Transverse colon (tissue), 4 donors: ENCODE measurements at places on chromosomes 3 and 15. TPM values are rescaled to one million over a fixed set of nuclear protein-coding genes. Genes with fewer than 3 reads are reported as not detected.
A peak's percentile ranks its signal among the peaks of the same experiment; 100 is the strongest.

Gene PLSCR4
- total RNA-seq: 28.4 TPM

Gene IGDCC3
- total RNA-seq: not detected

Gene CTXN2
- total RNA-seq: not detected

GRCh38 chr15:67144609-67145311 is 79.4 kb downstream of the SMAD3 start:
- H3K4me3 ChIP-seq: no peak overlapping the region
- H3K27me3 ChIP-seq: no peaks in the 10 kb centered on the region
- peak overlapping the region; percentile 86 for H3K27ac ChIP-seq
- peaks cover 50% of the 10 kb centered on the region for H3K4me1 ChIP-seq
- DNase-seq: no peak

DNA sequence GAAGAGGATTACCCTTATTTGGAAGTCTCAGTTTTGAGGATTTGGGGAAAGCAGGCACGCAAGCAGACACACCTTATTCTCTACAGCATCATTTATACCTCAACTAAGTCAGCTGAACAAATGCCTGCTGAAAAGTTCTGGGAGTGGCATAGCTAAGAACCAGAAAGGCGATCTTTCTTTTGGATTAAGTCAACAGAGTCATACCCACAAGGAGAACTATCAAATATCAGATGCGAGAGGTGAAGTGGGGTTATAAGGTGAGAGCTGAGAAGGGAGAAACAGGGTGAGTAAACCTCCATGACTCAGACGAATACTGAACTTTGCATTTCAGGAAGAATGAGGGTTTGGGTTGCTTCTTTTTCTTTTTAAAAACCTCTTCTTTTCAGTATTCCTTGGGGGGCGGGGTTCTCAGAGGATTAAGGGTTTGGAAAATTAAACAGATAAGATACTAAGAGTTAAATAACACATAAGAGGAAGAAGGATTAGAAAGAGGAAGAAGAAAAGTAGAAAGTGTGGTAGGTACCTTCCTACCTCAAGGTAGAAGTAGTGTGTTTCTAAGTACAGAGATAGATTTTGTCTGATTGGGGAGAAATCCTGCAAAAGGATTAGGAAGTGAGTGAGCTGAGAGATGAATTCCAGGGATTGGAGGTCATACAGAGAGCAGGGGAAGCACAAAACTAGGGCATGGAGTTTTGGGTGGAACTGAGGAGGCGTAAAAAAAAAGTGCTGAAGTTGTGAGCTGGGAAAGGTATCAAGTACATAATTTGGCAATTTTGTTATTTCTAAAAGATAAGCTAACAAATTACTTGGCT is 41.3 kb upstream of the ICE2 start:
- no peaks in the 10 kb centered on the region for H3K4me1 ChIP-seq
- no peaks in the 10 kb centered on the region for H3K27me3 ChIP-seq

DNA sequence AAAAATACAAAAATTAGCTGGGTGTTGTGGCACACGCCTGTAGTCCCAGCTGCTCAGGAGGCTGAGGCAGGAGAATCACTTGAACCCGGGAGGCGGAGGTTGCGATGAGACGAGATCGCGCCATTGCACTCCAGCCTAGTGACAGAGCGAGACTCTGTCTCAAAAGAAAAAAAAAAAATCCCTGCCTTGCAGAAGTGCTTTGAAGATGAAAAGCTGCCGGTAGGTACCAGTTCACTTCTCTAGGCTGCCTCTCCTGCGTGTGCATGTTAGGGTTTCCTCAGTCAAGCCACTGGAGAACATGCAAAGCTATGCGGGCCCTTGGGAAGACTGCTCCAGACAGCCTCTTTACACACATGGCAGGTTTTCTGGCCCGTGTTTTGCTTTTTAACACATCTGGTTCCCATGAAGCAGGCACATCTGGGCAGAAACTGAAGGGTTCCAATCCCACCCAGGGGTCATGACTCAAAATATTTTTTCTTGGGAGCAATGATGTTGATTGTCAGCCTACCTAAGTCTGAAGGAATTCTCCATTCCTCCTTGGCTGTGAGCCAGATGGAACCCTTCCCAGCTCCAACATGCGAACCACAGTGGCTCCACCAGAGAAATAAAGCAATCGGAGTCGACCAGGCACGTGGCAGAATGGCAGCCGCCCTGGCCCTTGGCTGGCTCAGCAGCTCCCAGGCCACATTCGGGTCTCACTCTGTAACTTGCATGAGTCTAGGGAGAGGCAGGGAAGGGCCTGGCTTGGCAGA is 29.6 kb downstream of the MGLL start:
- H3K27me3 ChIP-seq: no peaks in the 10 kb centered on the region
- H3K4me1 ChIP-seq: peaks cover 51% of the 10 kb centered on the region
- peak; percentile 68 for DNase-seq
- no peak overlapping the region for H3K4me3 ChIP-seq
- H3K27ac ChIP-seq: peak overlapping the region; percentile 85

- no peak overlapping the region for H3K27ac ChIP-seq
- no peaks in the 10 kb centered on the region for H3K4me1 ChIP-seq
- H3K36me3 ChIP-seq: no peaks in the 10 kb centered on the region
- DNase-seq: no peak
- no peak overlapping the region for H3K4me3 ChIP-seq
- H3K27me3 ChIP-seq: no peaks in the 10 kb centered on the region
Observed at GRCh38 chr3:46576-46975, 150.0 kb upstream of the CHL1 start.

GRCh38 chr3:59271971-59272370 is 222.1 kb upstream of the CFAP20DC start:
- H3K27me3 ChIP-seq: no peaks in the 10 kb centered on the region
- H3K27ac ChIP-seq: no peak overlapping the region
- no peaks in the 10 kb centered on the region for H3K4me1 ChIP-seq
- no peaks in the 10 kb centered on the region for H3K36me3 ChIP-seq
- DNase-seq: no peak
- H3K4me3 ChIP-seq: no peak overlapping the region

GRCh38 chr15:85062560-85062959 is 80.9 kb downstream of the PDE8A start:
- no peak overlapping the region for H3K27ac ChIP-seq
- no peak for DNase-seq
- no peaks in the 10 kb centered on the region for H3K36me3 ChIP-seq
- no peaks in the 10 kb centered on the region for H3K4me1 ChIP-seq

DNA sequence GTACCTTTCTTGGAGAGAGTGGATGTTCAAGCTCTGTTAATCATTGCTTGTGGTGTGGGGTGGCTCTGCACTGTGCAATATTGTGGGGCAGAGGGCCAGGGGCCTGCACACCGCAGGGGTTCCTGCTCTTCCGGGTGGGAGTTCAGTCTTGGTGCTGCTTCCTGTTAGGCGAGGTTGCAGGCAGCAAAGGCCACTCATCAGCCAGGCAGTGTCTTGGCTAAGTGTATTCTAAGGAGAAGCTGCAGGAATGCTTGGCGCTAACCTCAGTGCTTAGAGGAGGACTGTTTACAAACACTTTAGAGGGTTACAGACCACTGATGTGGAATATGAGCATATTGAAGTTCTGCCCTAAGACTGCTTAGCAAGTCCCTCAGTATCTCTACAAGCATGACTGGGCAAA is 81.7 kb downstream of the CEP63 start:
- no peak for DNase-seq
- no peak overlapping the region for H3K4me3 ChIP-seq
- no peaks in the 10 kb centered on the region for H3K36me3 ChIP-seq
- H3K27ac ChIP-seq: no peak overlapping the region

GRCh38 chr3:58214484-58215316 is 3.9 kb upstream of the DNASE1L3 start:
- H3K27me3 ChIP-seq: no peaks in the 10 kb centered on the region
- no peaks in the 10 kb centered on the region for H3K4me1 ChIP-seq
- no peak overlapping the region for H3K4me3 ChIP-seq
- H3K27ac ChIP-seq: no peak overlapping the region

GRCh38 chr3:111858642-111859041 is 423 bp upstream of the PHLDB2 start:
- no peak for DNase-seq
- peaks cover 10% of the 10 kb centered on the region for H3K27me3 ChIP-seq
- peak overlapping the region; percentile 63 for H3K4me3 ChIP-seq

GRCh38 chr3:194828116-194828515 is 142.4 kb downstream of the FAM43A start:
- peaks cover 3% of the 10 kb centered on the region for H3K4me1 ChIP-seq
- DNase-seq: no peak
- H3K36me3 ChIP-seq: no peaks in the 10 kb centered on the region
- no peaks in the 10 kb centered on the region for H3K27me3 ChIP-seq
- no peak overlapping the region for H3K4me3 ChIP-seq

GRCh38 chr3:85979034-85979433 is 1011.9 kb downstream of the VGLL3 start:
- no peaks in the 10 kb centered on the region for H3K4me1 ChIP-seq
- H3K4me3 ChIP-seq: no peak overlapping the region
- no peak overlapping the region for H3K27ac ChIP-seq
- no peaks in the 10 kb centered on the region for H3K36me3 ChIP-seq

GRCh38 chr3:71045917-71046282 is 537.6 kb downstream of the FOXP1 start:
- peak overlapping the region; percentile 86 for H3K27ac ChIP-seq
- no peak overlapping the region for H3K4me3 ChIP-seq
- peaks cover 71% of the 10 kb centered on the region for H3K4me1 ChIP-seq
- H3K36me3 ChIP-seq: no peaks in the 10 kb centered on the region
- DNase-seq: no peak

GRCh38 chr15:50234764-50235163 is 30.8 kb downstream of the HDC start:
- H3K36me3 ChIP-seq: no peaks in the 10 kb centered on the region
- no peak overlapping the region for H3K4me3 ChIP-seq
- DNase-seq: no peak
- H3K4me1 ChIP-seq: no peaks in the 10 kb centered on the region
- H3K27me3 ChIP-seq: no peaks in the 10 kb centered on the region

DNA sequence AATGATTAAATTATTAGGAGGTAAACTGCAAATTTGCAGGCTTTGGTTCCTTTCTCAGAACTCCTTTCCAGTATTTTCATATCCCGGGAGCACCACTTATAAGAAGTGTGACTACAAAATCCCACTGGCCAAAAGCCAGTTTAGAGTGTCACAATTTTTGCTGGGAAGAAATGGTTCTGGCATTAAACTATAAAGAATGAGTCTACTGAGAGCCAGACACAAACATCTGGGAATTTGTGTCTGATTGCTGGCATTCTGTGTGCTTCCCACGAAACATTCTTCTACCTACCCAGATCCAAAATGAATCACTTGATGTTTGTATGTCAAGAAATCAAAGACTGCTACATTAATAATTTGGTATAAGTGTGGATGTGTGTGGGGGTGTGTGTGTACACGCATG is 82.8 kb downstream of the DUT start:
- no peaks in the 10 kb centered on the region for H3K4me1 ChIP-seq
- no peaks in the 10 kb centered on the region for H3K36me3 ChIP-seq
- no peak overlapping the region for H3K4me3 ChIP-seq
- H3K27ac ChIP-seq: peak overlapping the region; percentile 18
- no peaks in the 10 kb centered on the region for H3K27me3 ChIP-seq
- DNase-seq: no peak

DNA sequence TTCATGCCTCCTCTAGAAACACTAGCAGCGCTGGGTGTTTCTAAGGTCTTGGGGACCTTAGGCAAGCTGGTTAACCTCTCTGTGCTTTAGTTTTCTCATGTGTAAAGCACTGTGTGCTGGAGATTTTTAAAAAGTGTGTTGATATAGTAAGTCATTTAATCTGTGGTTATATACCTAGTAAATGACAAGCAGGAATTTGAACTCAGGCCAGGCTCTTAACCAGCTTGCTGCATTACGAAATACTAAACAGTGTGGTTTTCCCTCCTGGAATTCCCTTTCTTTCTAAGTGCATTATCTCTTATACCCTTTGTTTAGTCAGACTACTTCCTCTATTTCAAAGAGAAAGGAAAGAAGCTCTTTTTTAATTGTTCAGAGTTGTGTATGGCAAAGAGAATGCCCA is 26.5 kb downstream of the NEO1 start:
- H3K4me1 ChIP-seq: peaks cover 63% of the 10 kb centered on the region
- no peaks in the 10 kb centered on the region for H3K27me3 ChIP-seq
- peak overlapping the region; percentile 37 for H3K27ac ChIP-seq

DNA sequence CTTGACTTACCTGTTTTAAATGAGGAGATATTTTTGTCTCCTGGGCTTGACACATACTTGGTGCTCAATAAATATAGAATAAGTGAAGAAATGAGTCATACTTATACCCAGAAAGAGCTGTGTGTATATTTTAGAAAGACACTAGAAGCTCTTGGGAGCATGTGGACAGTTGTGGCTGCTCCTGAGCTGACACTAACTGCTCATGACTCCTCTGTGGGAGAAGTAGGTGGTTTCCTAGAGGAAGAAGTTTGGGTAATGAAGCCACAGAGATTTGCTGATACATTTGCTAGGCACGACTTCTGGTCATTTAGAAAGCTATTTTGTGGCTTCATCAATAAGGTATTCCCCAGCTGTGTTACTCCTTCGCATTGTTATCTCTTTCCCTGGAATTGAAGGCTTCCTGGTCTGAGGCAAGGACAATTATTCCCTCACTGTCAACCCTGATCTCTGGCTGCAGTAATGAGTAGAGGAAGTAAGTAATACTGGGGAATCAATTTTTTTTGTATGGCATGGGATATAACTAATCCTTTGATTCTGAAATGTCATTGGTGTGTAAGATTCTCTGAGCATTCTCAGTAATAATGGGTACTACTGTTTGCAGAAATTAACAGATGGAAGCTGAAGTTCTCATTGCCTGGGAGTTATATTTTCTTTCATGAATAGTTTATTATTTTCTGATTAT is 79.6 kb upstream of the DCBLD2 start:
- H3K4me1 ChIP-seq: no peaks in the 10 kb centered on the region
- no peak overlapping the region for H3K4me3 ChIP-seq
- DNase-seq: no peak
- H3K27me3 ChIP-seq: no peaks in the 10 kb centered on the region
- H3K36me3 ChIP-seq: no peaks in the 10 kb centered on the region

DNA sequence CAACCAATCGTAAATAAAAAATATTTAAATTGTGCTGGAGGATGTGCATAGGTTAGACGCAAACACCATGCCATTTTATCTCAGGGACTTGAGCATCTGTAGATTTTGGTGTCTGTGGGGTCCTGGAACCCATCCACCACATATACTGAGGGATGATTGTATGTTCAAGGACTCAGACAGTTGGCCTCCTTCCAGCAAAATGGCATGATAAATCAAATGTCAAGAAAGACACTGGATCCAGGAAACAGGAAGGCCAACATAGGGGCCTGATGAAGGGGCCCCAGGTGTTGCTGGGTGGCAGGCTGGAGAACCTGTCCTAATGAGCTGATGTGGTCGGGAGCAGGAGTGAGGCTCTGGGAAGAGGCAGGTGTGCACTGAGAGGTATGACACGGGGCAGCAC is 289.5 kb downstream of the GABRG3 start:
- no peak for DNase-seq
- H3K27me3 ChIP-seq: no peaks in the 10 kb centered on the region
- H3K36me3 ChIP-seq: no peaks in the 10 kb centered on the region
- H3K4me3 ChIP-seq: no peak overlapping the region
- H3K4me1 ChIP-seq: no peaks in the 10 kb centered on the region
- H3K27ac ChIP-seq: no peak overlapping the region

- H3K36me3 ChIP-seq: no peaks in the 10 kb centered on the region
- H3K27me3 ChIP-seq: no peaks in the 10 kb centered on the region
- no peak overlapping the region for H3K4me3 ChIP-seq
- H3K4me1 ChIP-seq: no peaks in the 10 kb centered on the region
Observed at GRCh38 chr3:82939491-82940097, 1178.1 kb upstream of the GBE1 start.
